ENCODE measurements at places on chromosomes 5 and 9. TPM values are rescaled to one million over a fixed set of nuclear protein-coding genes. Genes with fewer than 3 reads are reported as not detected.

MEF2C gene
- 19.1 TPM for total RNA-seq

GNA14 gene
- total RNA-seq, result 0.16 TPM

SLC34A1 gene
- total RNA-seq, result not detected

SMIM32 gene
- not detected for total RNA-seq

TMC1 gene
- under 0.01 TPM for total RNA-seq

ISL1 gene
- not detected for total RNA-seq

Data from bronchial smooth muscle cell (primary cell).